ENCODE measurements at places on chromosomes 2 and 18. TPM values are rescaled to one million over a fixed set of nuclear protein-coding genes. Genes with fewer than 3 reads are reported as not detected.

The TMEM178A gene
- 4.4 TPM for total RNA-seq

The LYPD6B gene
- 1.5 TPM for total RNA-seq

The AFF3 gene
- total RNA-seq, result 7.4 TPM

The AQP12B gene
- total RNA-seq, result not detected

The RMND5A gene
- total RNA-seq, result 11.9 TPM

The CAPN14 gene
- not detected for total RNA-seq

The RTTN gene
- total RNA-seq, result 3.5 TPM

The SP5 gene
- not detected for total RNA-seq

The GCG gene
- not detected for total RNA-seq

The CD8B2 gene
- total RNA-seq, result not detected

The DOK6 gene
- 5.2 TPM for total RNA-seq

The FAM228B gene
- total RNA-seq, result 11.5 TPM

The DNAJC5G gene
- not detected for total RNA-seq

The TRIM43 gene
- total RNA-seq, result not detected
